ENCODE measurements at places on chromosomes 6 and 20.

GRCh38 chr6:29424168-29424567 lies 9.4 kb downstream of the OR12D1 start:
- no peak for DNase-seq

- no peak for DNase-seq
Measured at GRCh38 chr6:41061196-41061726, 8.3 kb downstream of the APOBEC2 start.

- no peak for DNase-seq
Measured at GRCh38 chr6:156407334-156407733, 369.8 kb upstream of the ARID1B start.

DNA sequence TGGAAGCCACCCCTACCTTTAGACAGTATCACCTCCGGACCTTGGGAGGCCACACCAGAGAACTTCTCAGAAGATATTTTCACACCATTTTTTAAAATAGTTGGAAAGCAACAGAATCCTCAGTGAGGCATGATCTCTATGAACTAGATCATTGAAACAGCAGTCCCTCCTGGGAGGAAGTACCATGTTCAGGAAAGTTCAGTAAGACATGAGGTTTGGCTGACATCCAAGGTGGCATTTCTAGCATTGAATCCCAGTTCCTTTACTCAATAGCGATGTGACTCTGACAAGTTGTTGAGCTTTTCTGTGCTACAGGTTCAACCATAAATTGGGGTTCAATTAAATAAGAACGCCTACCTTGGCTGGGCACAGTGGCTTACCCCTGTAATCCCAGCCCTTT lies 169.0 kb downstream of the TBC1D7 start:
- peak; percentile 43 for DNase-seq

DNA sequence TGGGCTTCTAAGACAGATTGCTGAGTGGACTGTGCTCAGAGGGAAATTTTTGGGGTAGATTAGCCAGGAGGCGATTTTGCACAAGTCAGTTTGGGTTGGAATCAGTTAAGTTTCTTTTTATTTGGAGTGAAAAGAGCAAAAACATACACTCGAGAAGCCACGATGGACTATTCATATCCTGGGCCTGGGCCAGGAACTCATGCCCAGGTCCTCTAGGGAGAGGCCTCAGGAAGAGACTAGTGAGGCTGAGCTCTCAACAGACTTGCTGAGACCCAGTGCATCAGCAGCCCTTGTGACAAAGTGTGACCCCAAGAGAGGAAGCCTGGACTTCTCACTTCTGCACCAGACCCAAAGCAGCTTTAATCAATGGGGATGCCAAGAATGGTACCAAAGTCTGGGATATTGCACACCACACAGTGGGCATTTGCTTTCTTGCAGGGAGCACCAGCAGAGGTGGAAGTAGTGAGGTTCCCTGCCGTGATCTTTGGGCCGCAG lies 61.6 kb upstream of the MAFB start:
- no peak for DNase-seq

GRCh38 chr6:107819217-107819616 lies 4.9 kb downstream of the SCML4 start:
- DNase-seq, result no peak

- peak; percentile 22 for DNase-seq
Measured at GRCh38 chr6:29887819-29888776, 54.2 kb upstream of the HLA-A start.

- no peak for DNase-seq
Measured at GRCh38 chr6:21159465-21159864, 434.1 kb upstream of the SOX4 start.

- DNase-seq, result no peak
Measured at GRCh38 chr20:11248687-11249638, 575.2 kb upstream of the JAG1 start.

DNA sequence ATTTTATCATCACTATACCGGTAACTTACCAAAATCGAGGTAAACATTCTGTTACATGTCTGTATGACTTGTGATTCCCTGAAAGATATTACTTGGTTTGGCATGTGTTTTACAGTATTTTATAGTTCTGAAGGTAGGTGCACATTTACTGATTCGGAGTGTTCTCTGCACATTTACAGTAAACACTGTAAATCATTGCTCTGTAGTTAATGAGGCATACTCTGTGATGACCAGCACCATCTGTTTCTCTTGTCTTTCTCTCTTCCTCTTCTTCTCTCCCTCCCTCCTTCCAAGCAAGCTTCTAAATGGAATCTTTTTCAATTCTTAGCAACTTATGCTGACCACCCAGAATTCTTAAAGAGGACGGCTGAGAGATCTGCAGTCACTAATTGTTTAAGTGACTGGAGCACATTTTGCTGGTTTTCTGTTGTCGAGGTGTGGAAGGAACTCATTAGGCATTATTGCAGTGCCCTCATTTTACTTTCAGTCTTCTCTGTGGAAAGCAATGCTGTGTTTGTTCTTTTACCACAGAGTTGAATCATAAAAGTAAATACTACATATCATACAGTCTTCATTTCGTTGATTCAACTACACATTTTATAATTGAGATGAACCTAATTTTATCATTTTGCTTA lies 126.5 kb downstream of the UTRN start:
- DNase-seq, result peak; percentile 37

DNA sequence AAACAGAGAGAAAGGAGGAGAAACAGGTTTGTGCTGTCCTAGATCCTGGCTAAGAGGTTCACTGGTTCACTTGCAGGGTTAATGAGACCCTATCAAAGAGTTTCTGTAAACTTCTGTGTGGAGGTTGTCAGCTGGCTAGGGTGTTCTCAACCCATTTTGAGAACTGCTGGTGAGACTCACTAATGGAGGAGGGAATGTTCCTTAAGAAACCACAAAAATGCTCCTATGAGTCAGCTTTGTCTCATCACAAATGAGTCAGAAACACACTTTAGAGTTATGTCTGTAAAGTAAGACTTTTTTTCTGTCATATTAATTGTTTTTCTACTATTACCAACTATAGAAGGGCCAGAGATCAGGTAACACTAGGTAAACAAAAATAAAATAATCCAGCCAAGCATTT lies 884.4 kb downstream of the PHF3 start:
- peak; percentile 98 for DNase-seq

GRCh38 chr6:31907158-31907813 lies 5.4 kb upstream of the ZBTB12 start:
- peak; percentile 92 for DNase-seq

GRCh38 chr6:116208056-116208785 lies 45.7 kb downstream of the TSPYL4 start:
- no peak for DNase-seq

DNA sequence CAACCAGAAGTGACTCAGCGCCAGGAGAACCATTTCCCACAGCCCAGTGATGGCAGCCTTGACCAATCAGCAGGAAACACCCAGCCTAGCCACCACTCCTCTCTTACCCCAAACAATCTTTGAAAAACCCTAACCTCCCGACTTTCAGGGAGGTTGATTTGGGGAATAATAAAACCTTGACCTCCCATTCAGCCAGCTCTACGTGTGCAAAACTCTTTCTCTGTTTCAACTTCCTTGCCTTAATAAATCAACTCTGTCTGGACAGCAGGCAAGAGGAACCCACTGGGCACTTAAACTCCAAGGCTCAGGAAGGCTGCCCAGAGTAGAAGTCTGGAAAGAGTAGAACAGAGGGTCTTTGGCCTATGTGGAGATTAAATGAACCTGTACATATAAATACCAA lies 35.0 kb downstream of the SERPINB1 start:
- DNase-seq, result no peak

DNA sequence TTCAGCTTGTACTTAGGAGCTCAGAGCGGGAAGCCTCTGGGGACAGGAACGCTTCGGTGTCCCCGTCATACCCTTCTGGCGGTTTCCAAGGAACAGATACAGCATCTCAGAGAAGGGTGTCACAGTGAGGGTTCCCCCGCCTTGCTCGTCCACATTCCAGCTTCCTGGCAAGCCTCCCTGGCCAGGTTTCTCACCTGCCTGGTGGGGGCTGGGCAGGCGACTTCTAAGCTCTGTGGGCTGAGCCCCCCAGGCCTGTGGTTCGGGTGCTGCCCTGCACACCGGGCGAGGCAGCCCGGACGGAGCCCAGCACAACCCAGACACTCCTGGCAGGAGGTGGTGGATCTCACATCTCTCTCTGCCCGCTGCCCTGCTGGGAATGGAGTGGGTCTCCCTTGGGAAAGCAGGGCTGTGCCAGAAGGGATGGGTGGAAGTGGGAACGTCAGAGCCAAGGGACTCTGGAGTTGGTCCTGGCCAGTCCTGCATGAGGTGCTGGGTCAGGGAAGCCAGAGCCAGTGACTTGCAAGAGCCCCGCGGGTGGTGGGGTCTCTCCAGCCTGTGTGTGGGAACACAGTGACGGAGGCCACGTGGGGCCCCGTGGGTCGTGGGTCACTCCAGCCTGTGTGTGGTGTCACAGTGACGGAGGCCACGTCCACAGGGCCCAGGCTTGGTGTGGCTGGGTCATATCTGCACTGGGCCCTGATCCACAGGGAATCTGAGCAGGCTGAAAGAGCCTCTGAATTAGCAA lies 47.7 kb upstream of the SMOC2 start:
- no peak for DNase-seq

DNA sequence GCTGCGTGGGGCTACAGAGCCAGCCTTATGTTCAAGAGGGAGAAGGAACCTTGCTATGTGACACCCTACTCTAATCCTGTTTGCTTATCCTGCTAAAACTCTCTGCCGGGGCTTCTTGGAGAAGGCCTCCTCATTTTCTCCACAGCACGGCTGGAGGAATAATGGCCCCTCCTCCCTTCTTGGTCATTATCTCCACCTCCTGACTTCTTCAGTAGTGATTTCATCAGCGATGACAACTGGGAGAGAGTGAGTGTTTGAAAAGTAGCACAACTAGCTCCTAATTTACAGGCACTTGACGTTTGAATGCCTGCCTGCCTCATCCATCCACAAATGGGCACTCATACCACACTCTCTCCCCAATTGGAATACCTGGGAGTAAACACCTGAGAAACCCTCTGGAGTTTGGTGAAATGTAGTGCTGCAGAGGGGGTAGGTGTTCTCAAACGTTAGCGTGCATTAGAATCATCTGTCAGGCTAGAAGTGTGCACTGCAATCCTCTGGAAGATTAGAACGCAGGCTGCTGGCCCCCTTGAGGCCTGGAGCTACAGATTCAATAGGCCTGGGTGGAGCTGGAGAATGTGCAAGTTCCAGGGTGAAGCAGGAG lies 148.5 kb downstream of the FOXC1 start:
- DNase-seq, result no peak

GRCh38 chr6:166474721-166475565 lies 92.2 kb upstream of the MPC1 start:
- DNase-seq, result no peak

GRCh38 chr6:84417260-84417659 lies 189.8 kb upstream of the CEP162 start:
- DNase-seq, result no peak

DNA sequence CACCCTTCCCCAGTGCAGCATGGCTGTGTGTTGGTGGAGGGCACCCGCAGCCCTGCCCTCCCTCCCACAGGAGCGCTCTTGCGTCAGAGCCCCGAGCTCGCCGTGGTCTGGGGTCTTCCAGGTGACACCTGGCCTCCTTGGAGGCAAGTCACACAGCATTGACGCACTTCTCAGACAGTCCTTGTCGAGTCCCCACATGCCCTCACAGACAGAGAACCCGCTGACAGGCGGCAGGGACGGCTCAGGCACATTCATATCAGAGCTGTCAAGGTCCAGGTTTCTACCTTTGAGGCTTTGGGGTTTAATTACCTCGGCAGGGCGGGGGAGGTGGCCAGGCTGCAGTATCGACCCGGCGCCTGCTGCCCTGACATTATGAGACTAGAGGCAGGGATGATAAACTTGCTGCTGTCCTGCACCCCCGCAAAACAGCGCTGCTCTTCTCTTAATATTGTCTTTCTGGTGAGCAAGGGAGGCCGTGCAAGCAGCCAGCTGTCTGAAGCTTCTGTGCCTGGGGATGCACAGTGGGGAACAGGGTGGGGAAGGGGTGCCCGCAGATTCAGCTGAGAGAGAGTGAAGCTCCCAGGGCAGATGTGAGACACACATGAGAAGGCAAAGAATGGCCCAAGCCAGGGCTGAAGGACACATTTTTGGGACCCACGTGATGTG lies 4.7 kb downstream of the NPEPL1 start:
- DNase-seq, result no peak

DNA sequence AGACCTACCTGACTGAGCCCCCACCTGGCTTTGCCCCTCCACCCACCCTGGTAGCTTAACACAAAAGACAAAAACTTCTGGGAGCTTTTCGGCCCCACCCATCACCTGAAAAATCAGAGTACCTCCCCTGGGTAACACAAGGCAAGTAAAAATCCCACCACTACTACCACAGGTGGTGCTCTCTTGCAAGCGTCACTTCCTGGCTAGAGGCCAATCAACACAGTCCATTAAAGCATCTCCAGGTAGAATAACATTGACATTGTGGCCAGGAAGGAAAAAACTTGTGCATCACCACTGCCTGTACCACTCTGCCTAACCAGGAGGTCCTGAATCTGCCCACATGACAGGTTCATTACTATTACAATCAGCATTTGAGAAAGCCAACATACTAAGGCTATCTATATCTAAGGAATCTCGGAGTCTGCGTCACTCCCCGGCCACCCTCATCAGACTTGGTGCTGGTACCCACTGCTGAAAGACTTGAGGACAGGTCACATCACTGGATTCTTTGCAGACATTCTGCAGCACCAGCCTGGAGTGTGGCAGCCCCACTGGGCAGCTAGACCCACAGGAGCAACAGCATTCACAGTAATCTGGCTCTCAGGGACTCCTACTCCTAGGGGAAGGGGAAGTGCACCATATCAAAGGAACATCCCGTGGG lies 125.9 kb downstream of the CDK19 start:
- no peak for DNase-seq

DNA sequence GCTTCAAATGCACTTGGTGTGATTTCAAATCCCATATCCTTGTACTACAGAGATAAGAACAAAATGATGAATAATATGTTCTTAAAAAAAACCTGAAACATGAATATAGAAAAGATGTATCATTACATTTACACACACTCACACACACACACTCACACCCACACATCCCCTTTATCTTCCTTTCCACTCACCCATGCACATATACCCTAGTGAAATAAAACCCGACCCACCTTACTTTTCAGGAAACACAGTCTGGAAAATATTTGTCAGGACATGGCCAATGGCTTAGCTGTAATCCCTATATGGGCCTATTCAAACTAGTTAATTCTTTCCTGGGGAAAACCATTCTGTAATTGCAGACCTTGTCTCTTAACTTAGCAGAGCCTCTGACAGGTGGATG lies 60.8 kb upstream of the EDN1 start:
- no peak for DNase-seq

- no peak for DNase-seq
Measured at GRCh38 chr20:41587523-41587922, 30.7 kb downstream of the CHD6 start.

- DNase-seq, result no peak
Measured at GRCh38 chr6:44036699-44037101, 90.6 kb downstream of the MRPL14 start.

- DNase-seq, result no peak
Measured at GRCh38 chr6:37454420-37455140, 21.6 kb downstream of the CMTR1 start.

DNA sequence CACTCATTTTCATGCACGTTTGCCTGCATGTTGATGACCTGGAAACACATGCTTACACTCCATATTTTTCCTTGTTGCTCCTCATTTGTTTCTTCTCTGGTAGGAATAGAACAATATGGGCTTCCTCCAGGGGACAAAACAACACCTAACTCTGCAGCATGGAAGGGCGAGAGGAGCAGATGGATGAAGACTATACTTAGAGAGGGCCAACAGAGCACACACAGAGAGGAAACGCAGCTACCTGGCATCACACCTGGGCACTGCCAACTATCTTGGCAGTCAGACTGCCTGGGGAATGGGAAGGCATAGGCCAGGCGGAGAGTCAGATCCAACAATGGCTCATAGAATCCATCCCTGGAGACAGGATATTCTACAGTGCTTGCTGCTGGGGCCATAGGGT lies 290.9 kb downstream of the CD83 start:
- no peak for DNase-seq

GRCh38 chr6:37913210-37913609 lies 93.7 kb downstream of the ZFAND3 start:
- DNase-seq, result no peak
